Nephron progenitor cell (in vitro differentiated cells): ENCODE measurements at places on chromosomes 12 and 14.

GRCh38 chr14:29928117-29928640, 532 bp upstream of the PRKD1 start:
- H3K4me1 ChIP-seq = peaks cover 25% of the 10 kb centered on the region
- peaks cover 24% of the 10 kb centered on the region for H3K27me3 ChIP-seq
- no peak for DNase-seq
- peak overlapping the region; percentile 75 for H3K4me3 ChIP-seq

- peaks cover 79% of the 10 kb centered on the region for H3K4me1 ChIP-seq
- H3K27me3 ChIP-seq = peaks cover 4% of the 10 kb centered on the region
- peaks cover 8% of the 10 kb centered on the region for H3K36me3 ChIP-seq
- DNase-seq = peak; percentile 40
- peak overlapping the region; percentile 23 for H3K4me3 ChIP-seq
These were observed 5.4 kb downstream of the RAPGEF3 start for GRCh38 chr12:47753021-47754001.

DNA sequence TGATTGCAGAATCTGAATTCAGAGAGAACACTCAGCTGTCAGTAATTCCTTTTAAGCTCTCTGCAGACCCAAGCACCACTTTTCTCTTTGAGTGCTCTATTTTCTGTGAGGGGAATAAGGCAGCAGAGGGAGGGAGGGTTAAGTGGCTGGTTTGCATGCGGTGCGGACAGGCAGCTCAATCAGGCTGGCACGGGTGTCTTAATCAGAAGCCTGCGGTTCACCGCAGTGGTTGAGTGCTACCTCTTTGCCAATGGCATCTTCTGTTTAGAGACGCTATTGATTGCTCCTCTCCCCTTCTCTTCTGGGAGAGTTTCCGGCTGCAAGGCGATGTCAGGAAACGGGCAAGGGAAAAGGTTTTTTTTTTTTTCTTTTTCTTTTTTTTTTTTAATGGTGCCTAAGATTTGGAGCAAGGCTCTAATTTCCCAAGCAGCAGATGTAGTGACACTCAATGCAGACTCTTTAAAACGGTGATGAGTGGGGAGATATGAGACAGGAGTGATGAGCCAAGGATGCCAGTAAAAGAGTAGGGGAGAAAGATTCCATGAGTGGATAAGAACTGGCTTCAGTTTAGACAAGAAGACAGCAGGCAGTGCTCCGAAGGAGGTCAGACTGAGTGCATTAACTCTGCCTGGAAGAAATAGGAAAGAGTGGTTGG, 533.7 kb upstream of the SEL1L start:
- no peak for DNase-seq
- no peaks in the 10 kb centered on the region for H3K36me3 ChIP-seq
- H3K4me3 ChIP-seq = no peak overlapping the region
- peaks cover 4% of the 10 kb centered on the region for H3K27me3 ChIP-seq

- DNase-seq = no peak
- H3K36me3 ChIP-seq = peaks cover 45% of the 10 kb centered on the region
- H3K27ac ChIP-seq = peak overlapping the region; percentile 100
- H3K4me1 ChIP-seq = peaks cover 37% of the 10 kb centered on the region
These were observed 994 bp downstream of the PRORP start for GRCh38 chr14:35123388-35123703.

- peaks cover 31% of the 10 kb centered on the region for H3K4me1 ChIP-seq
- no peak for DNase-seq
- peak overlapping the region; percentile 22 for H3K27ac ChIP-seq
- H3K27me3 ChIP-seq = peaks cover 4% of the 10 kb centered on the region
These were observed 96.0 kb upstream of the MDM1 start for GRCh38 chr12:68428211-68428610.

GRCh38 chr14:31867570-31867969, 209.5 kb upstream of the ARHGAP5 start:
- no peak for DNase-seq
- no peak overlapping the region for H3K4me3 ChIP-seq
- H3K36me3 ChIP-seq = peaks cover 17% of the 10 kb centered on the region
- no peak overlapping the region for H3K27ac ChIP-seq
- peaks cover 5% of the 10 kb centered on the region for H3K27me3 ChIP-seq

- H3K4me1 ChIP-seq = no peaks in the 10 kb centered on the region
- H3K27ac ChIP-seq = no peak overlapping the region
- peaks cover 10% of the 10 kb centered on the region for H3K36me3 ChIP-seq
- no peak overlapping the region for H3K4me3 ChIP-seq
- DNase-seq = no peak
These were observed 326.9 kb downstream of the TMEM121 start for GRCh38 chr14:105853089-105853906.

DNA sequence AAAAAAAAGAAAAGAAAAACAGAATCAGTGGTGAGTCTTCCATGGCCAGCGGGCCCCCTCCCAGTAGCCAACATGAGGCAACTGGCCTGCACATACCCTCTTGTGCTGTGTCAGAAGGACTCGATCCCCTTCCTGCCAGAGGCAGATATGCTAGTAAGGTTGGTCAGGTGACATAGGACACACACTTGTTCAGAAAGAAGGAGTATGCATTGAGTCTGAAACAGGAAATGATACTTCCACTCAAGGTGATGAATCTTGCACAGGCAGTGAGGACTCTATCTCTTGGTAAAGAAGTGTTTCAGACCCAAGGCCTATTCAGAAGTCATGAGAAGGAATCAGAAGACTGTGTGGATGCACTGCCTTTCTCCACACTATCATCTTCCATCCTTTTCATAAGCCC, 269.7 kb upstream of the FAR2 start:
- H3K4me3 ChIP-seq = no peak overlapping the region
- no peak overlapping the region for H3K27ac ChIP-seq
- H3K36me3 ChIP-seq = no peaks in the 10 kb centered on the region
- H3K27me3 ChIP-seq = peaks cover 6% of the 10 kb centered on the region
- DNase-seq = no peak

DNA sequence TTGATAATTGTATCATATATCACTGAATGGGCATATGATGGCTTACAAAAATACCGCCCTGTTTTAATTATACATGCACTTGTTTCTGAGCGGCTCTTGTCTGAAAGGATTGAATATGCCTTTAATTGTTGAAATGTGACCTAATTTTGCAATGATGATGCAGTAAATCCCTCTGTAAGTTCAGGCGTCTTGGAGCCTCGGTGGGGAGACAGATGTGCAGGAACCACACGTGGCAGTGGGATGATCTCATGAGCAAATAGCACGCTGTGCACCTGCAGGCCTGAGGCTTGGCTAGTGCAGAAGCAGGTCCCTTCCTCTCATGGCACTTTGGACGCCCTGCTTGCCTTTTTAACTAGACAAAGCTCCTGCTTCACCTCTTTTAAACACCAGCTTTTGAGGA, 49.3 kb upstream of the ASPG start:
- no peaks in the 10 kb centered on the region for H3K36me3 ChIP-seq
- peaks cover 12% of the 10 kb centered on the region for H3K27me3 ChIP-seq
- H3K4me3 ChIP-seq = no peak overlapping the region
- peaks cover 23% of the 10 kb centered on the region for H3K4me1 ChIP-seq

- no peaks in the 10 kb centered on the region for H3K36me3 ChIP-seq
- no peaks in the 10 kb centered on the region for H3K27me3 ChIP-seq
- no peak for DNase-seq
- peaks cover 18% of the 10 kb centered on the region for H3K4me1 ChIP-seq
- no peak overlapping the region for H3K4me3 ChIP-seq
- no peak overlapping the region for H3K27ac ChIP-seq
These were observed 84.6 kb downstream of the OTOGL start for GRCh38 chr12:80183939-80184338.

DNA sequence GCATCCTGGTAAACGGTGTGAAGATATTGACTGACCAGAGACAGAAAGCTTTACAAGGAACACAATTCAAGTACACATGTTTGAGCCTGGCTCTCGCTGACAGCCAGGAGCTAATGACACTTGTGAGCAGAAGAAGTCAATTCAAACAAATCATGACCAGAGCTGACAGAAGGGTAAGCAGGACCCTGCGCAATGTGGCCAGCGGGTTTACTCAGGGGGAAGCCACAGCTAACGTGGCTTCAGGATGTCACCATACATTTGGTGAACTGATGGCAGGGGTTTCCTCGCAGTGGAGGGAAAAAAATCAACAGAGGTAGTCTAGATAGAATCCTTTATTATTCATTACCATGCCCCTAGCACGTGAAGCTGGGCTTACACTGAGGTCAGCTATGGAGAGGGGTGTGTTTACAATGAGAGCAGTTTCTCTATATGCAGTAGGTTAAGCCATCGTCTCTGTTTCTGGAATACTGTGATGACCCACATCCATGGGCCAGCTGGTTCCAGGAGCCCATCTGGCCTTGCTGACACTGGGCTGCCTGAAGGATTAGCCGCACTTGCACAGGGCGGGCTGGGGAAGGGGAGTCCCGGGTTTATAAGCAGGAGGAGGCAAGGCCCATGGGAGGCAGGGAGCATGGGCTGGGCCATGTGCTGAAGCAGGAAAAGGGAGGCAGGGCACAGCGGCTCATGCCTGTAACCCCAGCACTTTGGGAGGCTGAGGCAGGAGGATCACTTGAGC, 198.2 kb upstream of the PRMT8 start:
- DNase-seq = no peak
- H3K4me3 ChIP-seq = no peak overlapping the region
- peak overlapping the region; percentile 66 for H3K27ac ChIP-seq
- peaks cover 3% of the 10 kb centered on the region for H3K27me3 ChIP-seq

GRCh38 chr12:51958542-51958941, 7.0 kb downstream of the ACVR1B start:
- no peaks in the 10 kb centered on the region for H3K27me3 ChIP-seq
- H3K27ac ChIP-seq = no peak overlapping the region
- no peak overlapping the region for H3K4me3 ChIP-seq
- no peak for DNase-seq

- peaks cover 6% of the 10 kb centered on the region for H3K36me3 ChIP-seq
- H3K4me3 ChIP-seq = peak overlapping the region; percentile 94
- H3K27me3 ChIP-seq = no peaks in the 10 kb centered on the region
- peaks cover 48% of the 10 kb centered on the region for H3K4me1 ChIP-seq
- H3K27ac ChIP-seq = peak overlapping the region; percentile 91
These were observed 663 bp downstream of the NCKAP5L start for GRCh38 chr12:49827401-49828099.

- H3K27me3 ChIP-seq = peaks cover 4% of the 10 kb centered on the region
- peaks cover 14% of the 10 kb centered on the region for H3K4me1 ChIP-seq
- DNase-seq = no peak
- H3K27ac ChIP-seq = no peak overlapping the region
- peaks cover 28% of the 10 kb centered on the region for H3K36me3 ChIP-seq
These were observed 70.0 kb downstream of the ANKRD9 start for GRCh38 chr14:102439556-102439955.

GRCh38 chr14:55019968-55020554, 6.8 kb downstream of the WDHD1 start:
- no peak overlapping the region for H3K4me3 ChIP-seq
- DNase-seq = no peak
- H3K27me3 ChIP-seq = peaks cover 4% of the 10 kb centered on the region
- H3K27ac ChIP-seq = no peak overlapping the region

DNA sequence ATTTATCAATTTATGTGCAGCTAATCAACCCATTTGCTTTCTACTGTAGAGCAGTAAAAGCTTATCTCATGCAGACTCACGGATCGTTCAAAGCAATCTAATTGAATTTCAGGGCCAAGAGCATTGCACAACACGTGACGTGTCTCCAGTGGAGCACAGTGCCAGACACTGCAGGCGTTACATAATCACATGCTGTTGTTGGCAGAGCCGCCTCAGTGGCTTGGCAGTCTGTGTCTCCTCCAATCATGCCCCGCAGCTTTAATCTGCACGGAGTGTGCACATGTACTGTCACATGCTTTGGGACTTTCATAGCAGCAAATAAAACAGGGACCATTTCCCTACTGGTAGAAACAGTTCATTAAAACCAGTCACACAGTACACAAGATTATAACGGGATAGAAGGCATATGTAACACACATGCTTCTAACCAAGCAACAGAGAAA, 309.3 kb downstream of the ITPR2 start:
- peaks cover under 1% of the 10 kb centered on the region for H3K4me1 ChIP-seq
- no peak for DNase-seq
- no peak overlapping the region for H3K4me3 ChIP-seq
- H3K27ac ChIP-seq = no peak overlapping the region

GRCh38 chr14:42011221-42011620, 404.5 kb downstream of the LRFN5 start:
- no peak for DNase-seq
- no peak overlapping the region for H3K27ac ChIP-seq
- H3K4me3 ChIP-seq = no peak overlapping the region
- H3K4me1 ChIP-seq = no peaks in the 10 kb centered on the region
- peaks cover 3% of the 10 kb centered on the region for H3K27me3 ChIP-seq

DNA sequence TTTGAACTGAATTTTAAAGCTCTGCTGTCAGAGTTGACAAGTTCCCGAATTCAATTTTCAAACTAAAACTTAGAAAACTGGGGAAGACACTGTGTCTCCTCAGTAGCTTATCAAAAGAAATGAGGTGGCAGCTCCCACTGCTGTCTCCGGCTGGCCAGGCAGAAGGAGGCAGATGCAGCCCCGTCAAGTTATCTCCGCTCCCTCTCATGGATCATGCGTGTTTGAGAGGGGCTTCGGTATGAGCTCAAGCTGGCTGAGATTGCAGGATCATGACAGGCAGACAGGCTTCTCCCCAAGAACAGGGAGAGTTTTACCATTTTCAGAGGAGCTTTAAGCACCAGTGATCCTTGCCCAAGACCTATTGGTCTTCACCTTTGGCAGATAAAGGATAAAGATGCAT, 88.8 kb downstream of the NEDD1 start:
- no peaks in the 10 kb centered on the region for H3K36me3 ChIP-seq
- H3K27ac ChIP-seq = no peak overlapping the region
- H3K27me3 ChIP-seq = peaks cover 2% of the 10 kb centered on the region
- H3K4me1 ChIP-seq = peaks cover 32% of the 10 kb centered on the region
- no peak for DNase-seq

DNA sequence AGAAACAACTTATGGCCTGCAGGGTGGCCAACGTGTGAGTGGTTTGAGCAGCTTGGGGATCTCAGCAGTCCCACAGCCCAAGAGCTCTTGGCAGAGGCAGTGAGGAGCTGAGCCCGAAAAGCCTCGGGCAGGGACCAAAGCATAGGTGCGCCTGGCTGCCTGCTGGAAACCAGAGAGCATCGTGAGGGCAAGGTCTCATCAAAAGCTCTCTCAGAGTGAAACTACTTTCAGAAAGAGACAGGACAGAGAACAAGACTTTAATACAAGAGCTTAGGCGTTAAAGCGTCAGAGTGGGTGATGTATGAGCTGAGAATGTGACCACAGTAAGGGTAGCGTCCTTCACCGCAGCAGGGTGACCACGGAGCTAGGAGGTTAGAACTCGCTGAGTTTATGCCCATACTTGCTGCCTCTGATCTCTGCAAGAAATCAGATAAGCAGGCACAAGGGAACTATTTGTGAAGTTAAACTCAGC, 30.8 kb downstream of the LGMN start:
- peak overlapping the region; percentile 16 for H3K4me3 ChIP-seq
- peaks cover 23% of the 10 kb centered on the region for H3K36me3 ChIP-seq
- H3K4me1 ChIP-seq = peaks cover 27% of the 10 kb centered on the region
